Activated CD4-positive, alpha-beta T cell treated with anti-CD3 and anti-CD28 coated beads, Interleukin-2, Interleukin-4, amounts not matched to agents 100 ng/mL and 50 ng/mL, durations not matched to agents 16 hours and 8 hours (primary cell): ENCODE measurements at places on chromosomes 3 and 15.

GRCh38 chr3:115401298-115401697, 222.0 kb upstream of the GAP43 start:
- DNase-seq = no peak

GRCh38 chr15:94476686-94477085, 245.3 kb downstream of the MCTP2 start:
- no peak for DNase-seq

DNA sequence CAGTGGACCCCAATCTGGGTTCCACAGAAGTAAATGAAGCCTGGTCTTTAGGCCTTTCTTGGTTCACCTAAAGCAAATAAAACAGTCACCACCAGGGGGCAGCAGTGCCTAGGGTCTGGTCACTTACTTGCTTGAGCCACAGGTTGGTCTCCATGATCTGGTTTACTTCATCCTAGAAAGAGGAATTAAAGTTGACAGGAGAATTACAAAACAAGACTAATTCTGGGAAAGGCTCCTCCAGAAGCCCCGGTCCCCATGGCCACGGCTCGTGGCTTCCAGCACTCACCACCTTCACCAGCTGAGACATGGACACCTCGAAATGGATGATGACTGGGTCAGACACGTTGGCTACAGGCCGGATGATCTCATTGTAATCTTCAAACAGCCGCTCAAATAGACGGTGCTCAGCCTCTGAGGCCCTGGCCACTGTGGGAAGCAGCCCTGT, 2.3 kb downstream of the CHRNA3 start:
- peak; percentile 84 for DNase-seq

DNA sequence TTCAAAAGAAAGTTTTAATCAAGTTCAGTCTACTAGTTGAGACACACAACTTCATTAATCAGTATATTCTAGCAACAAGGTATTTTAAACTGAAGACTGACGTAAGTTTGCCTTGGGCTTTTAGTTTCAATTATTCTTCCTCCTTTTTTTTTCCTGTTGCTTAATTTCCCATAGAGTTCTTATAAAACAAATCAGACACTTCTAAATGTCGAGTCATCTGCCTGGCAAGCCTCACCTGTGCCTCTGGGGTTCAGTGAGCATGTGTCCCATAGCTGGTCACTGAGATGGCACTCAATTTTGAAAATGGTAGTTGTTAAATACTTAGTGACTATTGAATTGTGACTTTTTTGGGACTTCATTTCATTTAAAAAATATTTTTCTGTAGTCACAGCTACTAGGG, 27.4 kb downstream of the NKIRAS1 start:
- no peak for DNase-seq

DNA sequence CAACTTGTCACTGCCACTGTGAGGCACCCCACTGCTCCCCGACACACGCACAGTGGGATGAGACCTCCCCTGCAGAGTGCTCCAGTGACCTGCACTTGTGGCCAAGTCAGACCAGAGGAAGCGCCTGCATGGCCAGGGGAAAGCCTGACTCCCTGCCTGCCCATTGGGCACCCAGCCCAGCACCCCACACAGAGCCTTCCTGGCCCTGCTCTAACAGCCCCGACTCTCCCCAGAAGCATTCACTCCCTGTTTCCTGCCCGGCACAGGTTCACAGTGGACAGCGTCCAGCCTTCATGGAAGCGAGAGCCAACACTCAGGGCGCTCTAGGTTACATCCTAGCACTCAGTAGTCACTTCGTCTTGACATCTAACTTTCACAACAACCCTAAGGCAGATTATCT, 27.8 kb downstream of the RBPMS2 start:
- no peak for DNase-seq

- no peak for DNase-seq
Observed at GRCh38 chr3:117261983-117262421, 552.4 kb downstream of the TUSC7 start.

GRCh38 chr3:184778426-184779332, 33.3 kb upstream of the VPS8 start:
- DNase-seq = no peak

DNA sequence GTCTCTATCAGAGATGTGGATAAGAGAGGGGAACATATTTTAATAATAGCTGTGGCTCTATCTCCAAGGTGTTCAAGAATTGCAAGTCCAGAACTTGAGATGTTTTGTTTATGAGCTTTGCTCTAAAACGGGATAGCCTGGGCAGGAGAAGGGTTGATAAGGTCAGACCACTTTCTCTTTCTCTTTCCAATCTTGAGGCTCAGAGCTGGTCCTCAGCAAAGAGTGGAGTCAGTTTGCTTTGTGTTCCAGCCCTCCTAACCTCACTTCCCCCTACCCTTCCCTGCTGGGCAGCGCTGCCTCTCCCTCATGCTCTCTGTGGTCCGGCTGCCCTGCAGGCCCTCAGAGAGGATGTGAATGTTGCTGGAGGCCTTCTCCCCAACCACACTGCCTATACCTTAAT, 13.8 kb downstream of the KLHL6 start:
- DNase-seq = no peak

- DNase-seq = no peak
Observed at GRCh38 chr3:193846569-193846968, 253.6 kb downstream of the OPA1 start.

GRCh38 chr3:19945969-19946831, 697 bp upstream of the RAB5A start:
- DNase-seq = no peak

DNA sequence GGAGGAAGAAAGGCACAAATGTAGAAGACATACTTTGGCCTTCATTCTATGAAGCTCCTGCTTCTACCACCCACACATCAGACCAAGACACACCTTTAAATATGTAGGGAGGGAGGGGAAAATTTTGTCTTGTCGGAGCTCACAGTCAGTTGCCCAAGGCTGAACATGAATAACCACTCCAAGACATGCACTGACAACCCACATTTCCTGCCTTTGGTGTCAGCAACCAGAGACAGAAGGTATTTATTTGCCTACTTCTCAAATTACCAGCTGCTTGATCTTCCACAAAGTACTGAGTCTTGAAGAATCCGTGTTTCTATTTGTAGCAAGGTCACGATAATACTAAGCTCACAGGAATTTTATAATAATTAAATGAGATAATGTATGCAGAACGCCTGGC, 169.7 kb downstream of the KCNMB2 start:
- no peak for DNase-seq

DNA sequence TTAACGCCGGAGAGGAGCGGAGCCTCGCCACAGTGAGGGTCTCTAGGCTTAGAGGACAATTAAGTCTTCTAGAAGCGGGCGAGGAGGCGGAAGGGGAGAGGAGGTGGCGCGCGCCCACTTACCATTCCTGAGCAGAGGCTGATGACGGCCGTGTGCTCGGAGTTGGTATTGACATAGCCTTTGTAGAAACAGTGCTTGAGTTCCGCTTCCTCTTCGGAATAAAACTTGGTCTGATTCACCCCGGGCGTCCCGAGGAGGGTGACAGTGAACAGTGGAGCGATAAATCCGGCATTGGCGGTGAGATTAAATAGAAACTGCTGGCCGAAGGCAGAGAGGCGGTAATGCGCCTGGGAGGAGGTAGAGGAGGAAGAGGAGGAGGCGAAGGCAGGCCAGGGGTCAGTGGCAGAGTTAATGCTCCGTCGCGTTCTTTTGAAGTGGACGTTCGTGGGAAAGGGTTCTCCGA, 1.3 kb downstream of the ADAMTS9 start:
- no peak for DNase-seq

- no peak for DNase-seq
Observed at GRCh38 chr15:35499723-35500122, 46.2 kb downstream of the DPH6 start.

- no peak for DNase-seq
Observed at GRCh38 chr15:70479785-70480184, 283.6 kb downstream of the UACA start.

GRCh38 chr15:96888764-96889163, 558.3 kb downstream of the NR2F2 start:
- no peak for DNase-seq

GRCh38 chr15:59741274-59741906, 52.3 kb upstream of the BNIP2 start:
- DNase-seq = no peak

- DNase-seq = no peak
Observed at GRCh38 chr15:59197454-59197853, 9.2 kb upstream of the LDHAL6B start.

DNA sequence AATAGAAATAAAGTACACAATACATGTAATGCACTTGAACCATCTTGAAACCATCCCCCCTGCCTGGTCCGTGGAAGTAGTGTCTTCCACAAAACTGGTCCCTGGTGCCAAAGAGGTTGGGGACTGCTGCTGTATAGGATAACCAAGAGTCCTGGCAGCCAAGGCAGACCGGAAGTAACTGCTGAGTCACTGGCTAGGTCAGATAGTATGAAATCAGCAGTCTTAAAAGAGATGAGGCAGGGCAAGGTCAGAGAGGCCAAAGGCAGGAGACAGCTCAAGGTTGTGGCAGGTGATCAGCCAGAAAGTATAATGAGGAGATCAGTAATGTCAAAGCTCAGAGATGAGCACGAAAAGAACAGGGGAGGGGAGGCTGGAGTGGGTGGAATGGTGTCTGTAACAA, 60.2 kb downstream of the MAP3K13 start:
- no peak for DNase-seq

- no peak for DNase-seq
Observed at GRCh38 chr15:77529394-77530159, 103.1 kb downstream of the LINGO1 start.

DNA sequence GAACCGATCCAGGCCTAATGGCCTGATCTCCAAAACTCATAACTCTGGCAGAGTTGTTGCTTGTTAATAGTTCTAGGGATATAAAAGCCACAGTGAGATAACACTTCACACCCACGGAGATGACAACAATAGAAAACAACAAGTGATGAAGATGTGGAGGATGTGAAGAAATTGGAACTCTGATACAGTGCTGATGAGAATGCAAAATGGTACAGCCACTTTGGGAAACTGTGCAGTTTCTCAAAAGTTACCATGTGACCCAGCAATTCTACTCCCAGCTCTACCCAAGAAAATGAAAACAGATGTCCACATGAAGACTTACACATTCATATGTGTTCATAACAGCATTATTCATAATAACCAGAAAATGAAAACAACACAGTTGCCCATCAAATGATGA, 3.8 kb downstream of the CMTM7 start:
- DNase-seq = no peak

- peak; percentile 10 for DNase-seq
Observed at GRCh38 chr3:112302881-112303763, 9.1 kb upstream of the SLC9C1 start.

GRCh38 chr3:72142028-72142427, 357.1 kb upstream of the PROK2 start:
- no peak for DNase-seq

- no peak for DNase-seq
Observed at GRCh38 chr15:69114331-69114928, 46.0 kb upstream of the GLCE start.

DNA sequence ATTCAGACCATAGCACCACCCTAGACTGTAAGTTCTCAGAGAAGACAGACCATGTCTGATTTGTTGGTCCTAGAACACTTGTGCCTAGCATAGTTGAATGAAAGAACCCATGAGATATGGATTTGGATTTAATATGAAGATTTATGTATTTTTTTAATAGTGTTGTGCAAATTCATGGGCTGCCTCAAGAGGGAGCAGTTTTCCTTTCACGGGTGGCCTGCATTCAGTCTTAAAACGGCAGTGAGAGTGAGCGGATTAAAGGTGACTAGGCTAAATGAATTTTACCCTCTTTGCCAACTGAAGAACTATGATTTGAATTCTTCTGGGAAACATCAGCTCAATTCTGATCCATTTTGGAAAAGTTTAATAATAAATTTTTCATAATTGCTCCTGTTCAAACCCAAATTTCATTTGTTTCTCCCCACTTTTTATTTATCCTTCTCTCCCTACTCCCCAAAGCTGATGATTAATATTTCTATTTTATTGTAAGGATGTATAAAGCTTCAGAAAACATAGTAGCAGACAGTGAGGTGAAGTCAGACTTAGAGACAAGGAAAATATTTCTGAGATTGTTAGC, 67.3 kb downstream of the MORC1 start:
- DNase-seq = peak; percentile 21

DNA sequence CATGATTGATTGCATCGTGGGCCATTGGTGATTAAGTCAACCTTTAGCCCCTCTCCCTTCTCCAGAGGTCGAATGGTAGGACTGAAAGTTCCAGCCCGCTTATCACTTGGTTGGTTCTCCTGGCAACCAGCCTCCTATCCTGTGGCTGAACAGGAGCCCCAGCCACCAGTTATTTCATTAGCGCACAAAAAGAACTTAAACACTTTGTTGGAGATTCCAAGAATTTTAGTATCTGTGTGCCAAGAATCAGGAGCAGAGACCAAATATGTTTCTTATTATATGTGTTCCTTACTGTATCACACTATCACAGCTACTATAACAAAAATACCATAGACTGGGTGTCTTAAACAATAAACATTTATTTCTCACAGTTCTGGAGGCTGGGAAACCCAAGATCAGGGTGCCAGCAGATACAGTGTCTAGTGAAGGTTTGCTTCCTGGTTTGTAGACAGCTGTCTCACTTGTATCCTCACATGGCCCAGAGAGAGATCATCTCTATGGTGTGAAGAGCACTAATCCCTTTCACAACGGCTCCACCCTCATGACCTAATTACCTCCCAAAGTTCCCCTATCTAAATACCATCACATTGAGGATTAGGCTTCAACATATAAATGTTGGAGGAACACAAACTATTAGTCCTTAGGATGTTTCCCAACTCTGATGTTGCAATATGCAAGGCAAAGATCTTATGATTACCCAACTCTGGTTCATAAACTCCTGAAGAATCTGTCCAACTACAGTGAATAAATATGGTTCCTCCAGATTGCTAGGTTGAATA, 30.5 kb upstream of the APH1B start:
- no peak for DNase-seq

- DNase-seq = peak; percentile 3
Observed at GRCh38 chr3:186464424-186465093, 79.6 kb downstream of the CRYGS start.
